Inflammatory macrophage treated with lipopolysaccharide for 4 hours (primary cell): ENCODE measurements at places on chromosomes 11 and 22.

GRCh38 chr22:19974268-19974861 lies 32.7 kb upstream of the TXNRD2 start:
- DNase-seq = peak; percentile 24

DNA sequence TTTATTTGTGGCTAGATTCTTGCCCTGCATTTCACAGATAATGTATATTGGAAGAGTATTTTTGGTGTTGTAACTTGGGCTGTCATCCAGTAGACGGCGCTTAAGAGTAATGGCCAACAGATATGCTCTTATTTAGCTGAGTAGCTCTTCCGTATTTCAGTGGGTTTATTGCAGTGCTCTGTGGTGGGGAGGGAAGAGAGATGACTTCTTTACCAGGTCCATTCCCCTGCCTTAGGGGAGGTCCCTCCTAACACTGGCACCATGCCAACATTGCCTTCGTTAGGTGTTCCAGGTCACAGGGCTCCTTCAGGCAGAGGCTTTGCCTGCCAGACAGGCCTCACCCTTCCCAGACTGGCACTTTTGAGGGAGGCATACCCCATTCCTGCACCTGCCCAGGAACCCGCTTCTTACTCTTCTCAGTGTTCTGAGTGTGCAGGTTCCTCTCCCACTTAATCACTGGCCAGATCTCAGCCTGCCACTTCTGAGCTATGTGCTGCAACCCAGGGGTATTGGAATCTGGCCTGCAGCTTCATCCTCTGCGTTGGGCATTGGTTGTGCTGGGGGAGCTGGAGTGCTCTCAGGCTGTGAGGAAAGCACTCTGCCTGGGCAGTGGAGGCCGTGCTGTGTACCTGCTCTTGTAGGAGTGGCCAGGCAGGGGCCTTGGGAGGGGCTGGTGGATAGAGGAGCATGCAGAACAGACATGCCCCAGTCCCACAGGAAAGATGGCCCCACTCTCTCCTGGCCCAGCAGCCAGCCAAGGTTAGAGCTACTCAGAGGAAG lies 29.4 kb upstream of the SLN start:
- DNase-seq = peak; percentile 53

DNA sequence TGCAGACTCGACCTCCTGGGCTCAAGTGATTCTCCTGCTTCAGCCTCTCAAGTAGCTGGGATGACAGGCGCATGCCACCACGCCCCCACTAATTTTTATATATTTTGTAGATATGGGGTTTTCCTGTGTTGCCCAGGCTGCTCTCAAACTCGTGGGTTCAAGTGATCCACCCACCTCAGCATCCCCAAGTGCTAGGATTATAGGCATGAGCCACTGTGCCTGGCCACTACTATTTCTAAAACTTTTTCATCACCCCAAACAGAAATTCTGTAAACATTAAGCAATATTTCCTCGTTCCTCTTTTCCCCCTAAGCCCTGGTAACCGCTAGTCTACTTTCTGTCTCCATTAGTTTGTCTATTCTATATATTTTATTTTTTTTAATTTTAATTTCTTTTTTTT lies 9.0 kb upstream of the ATG16L2 start:
- DNase-seq = peak; percentile 95

DNA sequence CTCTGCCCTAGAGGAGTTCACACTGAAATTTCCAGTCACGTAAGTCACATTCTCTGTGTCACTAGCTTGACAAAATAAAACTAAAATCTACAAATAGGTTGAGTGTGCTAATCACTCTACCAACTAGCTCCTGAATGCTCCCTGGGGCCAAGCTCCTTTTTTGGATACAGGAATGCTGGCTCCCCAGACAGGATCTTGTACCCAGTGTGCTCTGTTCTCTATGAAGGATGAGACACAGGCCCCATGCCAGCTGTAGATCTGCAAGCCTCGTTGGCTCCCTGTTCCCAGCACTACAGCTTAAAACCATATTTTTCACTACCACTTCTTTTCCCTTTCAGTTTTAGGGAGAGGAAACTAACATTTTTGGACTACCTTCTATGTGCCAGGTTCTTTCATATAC lies 3.7 kb upstream of the IPO7 start:
- no peak for DNase-seq

DNA sequence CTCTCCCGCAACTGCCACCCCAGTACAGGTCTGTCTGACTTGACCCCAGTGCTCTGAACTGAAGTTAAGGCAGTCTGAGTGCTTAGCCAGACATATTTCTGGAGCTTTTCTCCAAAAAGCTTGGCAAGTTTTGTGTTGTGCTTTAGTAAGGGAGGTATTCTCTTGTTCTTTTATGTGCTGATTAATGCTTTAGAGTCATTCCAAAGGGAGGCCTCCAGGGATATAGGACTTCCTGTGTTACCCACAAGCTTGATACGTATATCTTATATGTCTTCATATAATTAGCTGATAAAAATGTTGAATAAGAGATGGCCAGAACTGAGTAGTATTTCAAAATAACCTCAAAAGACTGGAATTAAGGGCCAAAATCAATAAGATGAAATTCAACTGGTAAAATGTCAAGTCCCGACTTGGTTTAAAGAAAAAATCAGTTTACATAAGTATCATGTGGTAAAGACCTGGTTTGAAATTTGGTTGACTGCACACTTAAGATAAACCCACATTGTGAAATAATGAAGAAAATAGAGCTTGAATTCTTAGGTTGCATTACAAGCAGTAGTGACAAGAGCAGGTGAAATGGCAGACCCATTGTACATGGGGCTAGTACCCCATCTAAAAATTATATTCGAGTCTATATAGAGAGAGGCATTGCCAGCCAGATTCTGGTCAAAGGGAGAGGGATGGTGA lies 226.9 kb downstream of the SNX19 start:
- no peak for DNase-seq

DNA sequence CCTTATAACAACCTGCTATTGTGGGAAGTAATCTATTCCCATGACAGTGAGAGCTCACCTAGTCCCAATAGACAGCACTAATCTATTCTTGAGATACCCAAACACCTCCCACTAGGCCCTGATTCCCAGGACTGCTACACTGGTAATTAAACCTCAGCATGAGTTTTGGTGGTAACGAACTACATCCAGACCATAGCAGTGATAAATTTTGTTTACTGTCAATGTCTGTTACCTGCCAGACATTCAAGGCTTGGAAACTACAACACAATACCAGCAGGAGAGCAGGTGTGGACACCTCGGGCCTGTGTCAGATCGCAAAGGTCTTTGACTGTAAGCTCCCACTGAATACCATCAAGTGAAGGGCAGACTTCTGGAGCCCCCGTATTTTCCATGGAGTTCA lies 187.1 kb downstream of the ARHGAP42 start:
- no peak for DNase-seq

DNA sequence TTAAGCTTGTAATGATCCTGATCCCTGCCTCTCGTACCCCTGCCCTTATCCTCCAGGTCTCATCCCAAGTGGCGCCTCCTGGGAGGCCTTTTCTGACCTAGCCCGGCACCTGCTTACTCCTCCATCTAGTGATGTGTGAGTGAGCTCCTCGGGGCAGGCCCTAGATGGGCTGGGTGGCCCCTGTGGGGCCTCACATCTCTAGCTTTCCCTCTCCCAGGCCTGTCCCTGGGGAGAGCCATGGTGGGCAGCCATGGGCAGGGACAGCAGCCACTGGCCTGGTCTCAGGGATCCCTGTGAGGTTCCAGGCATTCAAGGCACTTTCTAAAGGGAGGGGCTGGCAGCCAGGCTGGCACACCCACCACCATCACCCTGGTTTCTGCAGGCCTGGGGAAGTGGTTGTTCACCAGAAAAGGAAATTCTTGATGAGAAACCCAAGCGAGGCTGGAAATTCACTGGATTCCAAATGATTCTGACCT lies 27.9 kb downstream of the GNAZ start:
- no peak for DNase-seq

DNA sequence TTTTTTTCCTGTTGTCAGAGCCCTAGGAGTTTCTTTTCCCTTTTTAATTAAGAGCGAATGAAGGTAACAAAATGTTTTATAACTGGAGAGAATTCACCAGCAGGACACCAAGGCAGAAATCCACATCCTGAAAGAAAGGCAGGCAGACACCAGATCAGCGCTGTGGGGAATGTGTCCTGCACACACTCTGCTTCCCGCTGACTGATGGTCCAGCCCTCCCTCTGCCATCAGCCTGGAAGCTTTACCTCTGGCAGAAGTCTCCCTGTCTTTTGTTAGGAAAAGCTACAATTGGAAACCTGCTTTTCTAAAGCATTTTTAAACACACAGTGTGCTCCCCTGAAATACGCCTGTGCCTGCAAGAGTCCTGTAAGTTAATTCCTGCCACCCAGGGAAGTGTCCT lies 638.5 kb downstream of the NTM start:
- no peak for DNase-seq

GRCh38 chr11:17163736-17164135 lies 44.0 kb downstream of the PIK3C2A start:
- peak; percentile 30 for DNase-seq

GRCh38 chr11:123544631-123545375 lies 109.6 kb downstream of the SCN3B start:
- DNase-seq = no peak

- DNase-seq = no peak
Observed at GRCh38 chr22:24431309-24432034, 4.1 kb downstream of the ADORA2A start.

DNA sequence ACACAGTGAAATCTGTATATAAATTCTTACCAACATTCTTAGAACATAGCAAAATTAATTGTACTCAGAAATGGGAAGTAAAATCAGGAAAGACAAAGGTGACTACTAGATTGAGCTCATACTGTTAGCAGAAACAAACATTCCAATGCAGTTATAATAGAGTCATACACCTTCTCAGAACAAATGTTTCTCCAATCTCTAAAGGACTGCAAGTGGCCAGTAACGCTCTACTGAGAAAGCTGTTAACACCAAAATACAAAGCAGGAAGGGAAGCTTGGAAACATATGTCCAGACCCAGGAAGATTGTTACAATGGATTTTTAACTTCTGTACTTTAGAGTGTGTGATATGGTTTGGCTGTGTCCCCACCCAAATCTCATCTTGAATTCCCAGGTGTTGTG lies 341.5 kb downstream of the LARGE1 start:
- no peak for DNase-seq

DNA sequence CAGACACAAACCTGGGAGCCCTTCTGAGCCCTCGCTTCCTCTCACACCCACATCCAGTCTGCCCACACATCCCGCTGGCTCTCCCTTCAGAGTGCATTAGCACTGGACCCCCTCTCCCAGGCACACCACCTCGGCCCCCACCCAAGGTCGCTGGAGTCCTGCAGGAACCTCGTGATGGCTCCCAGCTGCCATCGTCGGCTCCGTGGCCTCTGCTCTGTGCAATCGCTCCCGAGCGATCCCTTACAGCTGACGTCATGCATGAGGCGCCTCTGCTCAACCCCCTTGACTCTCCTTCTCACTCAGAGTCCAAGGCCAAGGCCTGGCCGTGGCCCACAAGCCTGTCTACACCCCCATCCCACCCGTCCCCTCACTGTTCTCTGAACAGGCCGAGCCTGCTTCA lies 183.9 kb downstream of the EFCAB6 start:
- no peak for DNase-seq

DNA sequence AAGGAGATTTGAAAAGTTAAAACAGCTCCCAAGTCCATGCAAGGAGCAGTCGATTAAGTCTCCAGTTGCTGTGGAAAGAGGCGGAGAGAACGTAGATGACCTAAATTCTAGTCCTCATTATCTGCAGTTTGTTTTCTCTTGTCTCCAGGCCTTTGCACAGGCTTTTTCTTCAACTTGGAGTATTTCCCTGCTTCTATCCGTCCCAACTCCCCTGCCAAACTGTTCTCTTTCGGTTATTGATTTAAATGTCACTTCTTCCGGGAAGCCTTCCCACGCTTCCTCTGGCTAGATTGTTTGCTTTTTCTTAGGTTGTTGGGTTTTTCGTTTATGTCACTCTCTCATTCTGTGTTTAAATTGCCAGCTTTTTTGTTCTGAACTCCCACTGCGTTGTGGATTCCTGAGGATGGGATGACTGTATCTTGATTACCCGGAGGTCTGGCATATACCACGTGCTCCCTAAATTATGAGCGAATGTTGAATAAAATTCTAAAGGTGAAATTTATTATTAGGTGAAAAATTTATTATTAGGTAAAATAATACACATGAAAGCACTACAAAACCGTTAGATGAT lies 463 bp downstream of the TMEM126B start:
- DNase-seq = peak; percentile 23

- no peak for DNase-seq
Observed at GRCh38 chr22:19466848-19467752, 11.9 kb downstream of the UFD1 start.

DNA sequence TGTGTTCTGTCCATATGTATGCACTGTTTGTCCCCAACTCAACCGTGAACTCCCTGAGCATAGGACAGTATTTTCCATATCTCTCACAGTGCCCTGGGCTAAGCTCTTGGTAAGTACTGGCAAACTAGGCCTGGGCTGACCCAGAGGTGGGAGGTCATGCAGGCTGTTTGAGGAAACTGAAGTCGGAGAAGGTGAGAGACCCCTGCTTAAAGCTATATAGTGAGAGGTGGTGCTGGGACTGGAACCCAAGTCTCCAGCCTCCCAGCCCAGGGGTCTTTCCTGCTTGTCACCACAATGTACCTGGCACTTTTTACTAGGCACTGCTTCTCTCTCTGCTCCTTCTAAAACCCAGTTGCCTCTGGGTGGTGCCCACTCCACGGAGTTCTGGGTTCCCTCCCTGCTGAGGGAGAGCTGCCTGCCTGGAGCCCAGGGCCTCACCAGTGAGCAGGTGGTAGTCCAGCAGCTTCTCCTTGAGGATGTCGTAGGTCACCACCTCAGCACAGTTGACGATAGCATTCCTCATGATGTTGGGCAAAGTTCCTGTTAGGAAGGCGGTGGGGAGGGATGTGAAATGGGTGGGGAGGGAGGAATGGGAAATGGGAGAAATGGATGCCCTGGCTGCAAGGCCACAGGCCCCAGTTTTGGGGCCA lies 4.7 kb downstream of the UCP3 start:
- no peak for DNase-seq

DNA sequence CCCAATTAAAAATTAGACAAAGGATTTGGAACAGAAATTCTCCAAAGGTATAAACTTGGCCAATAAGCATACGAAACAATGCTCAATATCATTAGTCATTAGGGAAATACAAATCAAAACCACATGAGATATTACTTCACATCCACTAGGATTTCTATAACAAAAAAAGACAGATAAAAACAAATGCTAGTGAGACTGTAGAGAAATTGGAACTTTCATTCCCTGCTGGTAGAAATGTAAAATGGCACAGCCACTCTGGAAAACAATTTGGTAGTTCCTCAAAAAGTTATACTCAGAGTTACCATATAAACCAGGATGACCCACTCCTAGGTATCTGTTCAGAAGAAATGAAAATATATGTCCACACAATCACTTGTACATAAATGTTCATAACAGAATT lies 71.6 kb downstream of the RPL27A start:
- DNase-seq = peak; percentile 47

DNA sequence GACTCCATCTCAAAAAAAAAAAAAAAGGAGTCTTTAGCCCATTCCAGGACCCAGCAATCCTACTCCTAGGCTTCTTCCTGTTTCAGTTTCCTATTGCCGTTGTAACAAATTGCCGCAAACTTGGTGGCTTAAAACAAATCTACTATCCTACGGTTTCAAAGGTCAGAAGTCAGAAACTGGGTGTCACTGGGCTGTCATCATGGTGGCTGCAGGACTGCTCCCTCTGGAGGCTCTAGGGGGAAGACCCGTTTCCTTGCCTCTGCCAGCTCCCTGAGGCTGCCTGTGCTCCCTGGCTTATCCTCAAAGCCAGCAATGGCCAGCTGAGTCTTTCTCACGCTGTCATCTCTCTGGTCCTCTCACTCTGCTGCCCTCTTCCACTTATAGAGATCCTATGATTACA lies 8.7 kb upstream of the DAGLA start:
- peak; percentile 90 for DNase-seq

GRCh38 chr22:40334899-40335298 lies 11.4 kb upstream of the ADSL start:
- no peak for DNase-seq

- DNase-seq = no peak
Observed at GRCh38 chr11:68999093-68999747, 13.8 kb downstream of the MRGPRF start.
